Omental fat pad (tissue), 4 donors: ENCODE measurements at places on chromosomes 3 and 15. TPM values are rescaled to one million over a fixed set of nuclear protein-coding genes. Genes with fewer than 3 reads are reported as not detected.
A peak's percentile ranks its signal among the peaks of the same experiment; 100 is the strongest.

Gene PPP1R14D
- not detected for total RNA-seq

Gene MB21D2
- total RNA-seq = 4.1 TPM

GRCh38 chr3:170476291-170476690 is 57.6 kb downstream of the CLDN11 start:
- DNase-seq = no peak

GRCh38 chr3:64888840-64889392 is 201.1 kb upstream of the ADAMTS9 start:
- DNase-seq = no peak

DNA sequence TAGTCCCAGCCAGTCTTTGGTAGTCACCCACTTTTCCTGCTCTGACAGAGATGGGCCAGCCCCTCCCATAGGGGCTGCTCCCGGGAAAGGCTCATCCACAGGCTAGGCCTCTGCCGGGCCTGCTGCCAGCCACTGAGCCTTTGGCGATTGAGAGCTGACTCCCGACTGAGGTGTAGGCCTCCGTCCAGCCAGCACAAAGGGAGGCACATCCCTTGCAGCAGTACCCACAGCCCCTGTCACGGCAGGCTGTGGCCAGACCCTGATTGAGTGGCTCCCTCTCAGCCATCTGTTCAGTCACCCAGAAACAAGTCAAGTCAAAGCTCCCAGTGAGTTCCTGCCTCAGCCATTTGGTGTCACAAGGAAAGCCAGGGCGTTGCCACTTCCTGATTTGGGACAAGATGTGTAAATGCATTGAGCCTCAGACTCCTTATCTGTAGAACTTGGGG is 6.2 kb upstream of the PAK6 start:
- no peak for DNase-seq

- DNase-seq = no peak
Observed at GRCh38 chr3:120816728-120817127, 74.2 kb downstream of the GTF2E1 start.

Gene CHL1
- 36.7 TPM for total RNA-seq

Gene FRMD4B
- 50.6 TPM for total RNA-seq

Gene BNC1
- total RNA-seq = 51.9 TPM

Gene MESP2
- total RNA-seq = 0.48 TPM

GRCh38 chr15:60899322-60899966 is 329.7 kb downstream of the RORA start:
- no peak for DNase-seq

GRCh38 chr15:74960286-74960685 is 3.7 kb upstream of the RPP25 start:
- DNase-seq = no peak

DNA sequence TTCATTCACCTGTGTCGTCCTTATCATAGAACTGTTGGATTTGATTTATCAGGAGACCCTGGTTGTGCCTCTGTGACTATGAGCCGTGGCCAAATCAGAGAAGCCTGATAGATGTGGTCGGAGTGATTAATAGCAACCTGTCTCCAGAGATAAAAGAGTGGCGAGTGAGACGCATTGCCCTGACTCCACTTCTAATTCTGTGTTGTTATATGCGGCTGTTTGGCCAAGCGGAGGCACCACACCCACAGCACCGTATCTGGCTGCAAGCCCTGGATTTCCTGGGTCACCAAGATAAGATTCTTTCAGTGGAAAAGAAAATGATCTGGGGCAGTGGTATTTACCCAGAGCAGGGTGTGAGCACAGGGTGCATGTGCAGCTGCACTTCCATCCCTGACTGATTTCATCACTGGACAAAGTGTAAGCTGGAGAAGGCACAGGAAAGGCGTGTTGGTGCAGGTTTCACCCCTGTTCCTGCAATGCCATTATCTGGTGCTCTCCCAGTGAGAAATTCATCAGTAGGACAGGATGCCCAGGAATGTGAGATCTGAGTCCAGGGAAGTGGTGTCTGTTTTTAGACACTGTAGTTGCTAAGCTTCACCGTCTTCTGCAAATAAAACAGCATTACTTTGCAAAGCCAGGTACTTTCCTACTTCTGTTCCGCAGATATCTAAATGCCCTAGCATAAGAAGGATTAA is 84.6 kb downstream of the CD47 start:
- DNase-seq = no peak

DNA sequence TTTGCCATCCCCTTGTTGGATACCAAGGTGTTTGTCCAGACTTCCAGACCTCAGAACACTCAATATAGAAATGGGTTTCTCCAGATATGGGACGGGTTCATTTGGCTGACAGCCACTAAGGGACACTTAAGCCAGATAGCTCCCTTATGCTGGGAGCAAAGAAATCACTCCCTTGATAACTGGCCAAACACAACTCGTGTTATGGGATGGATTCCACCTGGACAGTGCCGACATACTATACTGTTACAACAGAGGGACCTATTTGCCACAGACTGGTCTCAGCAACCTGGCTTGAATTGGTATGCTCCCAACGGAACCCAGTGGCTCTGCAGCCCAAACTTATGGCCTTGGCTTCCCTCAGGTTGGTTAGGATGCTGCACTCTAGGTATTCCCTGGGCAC is 114.0 kb upstream of the PLCL2 start:
- no peak for DNase-seq

Gene SLCO2A1
- total RNA-seq = 22.5 TPM

- DNase-seq = no peak
Observed at GRCh38 chr15:52232327-52232726, 41.1 kb upstream of the GNB5 start.

DNA sequence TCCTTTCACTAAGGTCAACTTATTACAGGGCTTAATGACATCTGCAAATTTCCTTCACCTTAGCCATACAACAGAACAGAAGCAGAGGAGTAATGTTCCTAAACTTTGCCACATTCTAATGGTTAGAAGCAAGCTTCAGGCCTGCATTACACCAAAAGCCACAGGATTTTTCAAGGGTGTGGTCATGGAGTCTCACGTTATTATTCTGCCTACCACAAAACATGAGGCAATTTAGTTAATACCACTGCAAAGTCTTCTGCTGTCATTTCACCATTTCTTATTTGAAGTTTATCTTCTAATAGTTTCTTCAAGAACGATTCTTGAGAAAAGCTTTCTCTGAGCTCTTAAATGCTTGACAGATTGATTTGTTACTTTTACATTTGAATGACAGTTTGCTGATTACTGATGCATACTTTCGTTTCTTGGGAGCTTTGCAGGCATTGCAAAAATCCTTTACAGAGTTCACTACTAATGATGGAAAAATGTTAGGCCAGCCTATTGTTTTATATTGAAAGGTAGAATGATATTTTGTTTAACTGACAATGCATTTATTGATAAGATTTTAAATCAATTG is 1257.1 kb downstream of the NSUN3 start:
- DNase-seq = no peak

- no peak for DNase-seq
Observed at GRCh38 chr15:95087253-95087609, 855.9 kb downstream of the MCTP2 start.

Gene C3orf22
- total RNA-seq = not detected

Gene PLEKHO2
- 60.7 TPM for total RNA-seq

Gene FBXL22
- not detected for total RNA-seq

- DNase-seq = peak; percentile 46
Observed at GRCh38 chr15:45166834-45167630, 20.7 kb downstream of the SHF start.

- no peak for DNase-seq
Observed at GRCh38 chr3:72371431-72371830, 476.8 kb downstream of the SHQ1 start.

GRCh38 chr3:17398959-17399551 is 343.4 kb downstream of the TBC1D5 start:
- no peak for DNase-seq

DNA sequence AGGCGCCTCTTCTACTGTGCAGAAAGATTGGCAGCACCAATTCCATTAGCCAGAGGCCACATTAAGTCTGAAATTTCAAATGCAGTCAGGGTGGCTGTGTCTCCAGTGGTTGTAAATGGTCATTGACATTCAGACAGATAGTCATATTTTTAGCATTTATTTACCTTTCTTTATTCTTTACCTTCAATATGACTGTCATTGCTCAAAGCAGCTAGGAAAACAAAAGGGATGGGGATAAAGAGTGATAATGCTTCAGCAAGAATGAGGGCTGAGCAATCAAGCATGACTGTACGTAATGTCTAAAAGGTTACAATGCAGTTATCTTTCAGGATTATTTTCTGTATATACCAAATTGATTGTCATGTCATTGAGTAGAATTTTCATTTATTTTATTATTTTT is 360.4 kb downstream of the EFHB start:
- no peak for DNase-seq

Gene BTLA
- total RNA-seq = 0.37 TPM

- DNase-seq = no peak
Observed at GRCh38 chr3:36095238-36095637, 285.1 kb upstream of the STAC start.
